Tibial artery (tissue), 4 donors: ENCODE measurements at places on chromosomes 4 and X.
A peak's percentile ranks its signal among the peaks of the same experiment; 100 is the strongest.

DNA sequence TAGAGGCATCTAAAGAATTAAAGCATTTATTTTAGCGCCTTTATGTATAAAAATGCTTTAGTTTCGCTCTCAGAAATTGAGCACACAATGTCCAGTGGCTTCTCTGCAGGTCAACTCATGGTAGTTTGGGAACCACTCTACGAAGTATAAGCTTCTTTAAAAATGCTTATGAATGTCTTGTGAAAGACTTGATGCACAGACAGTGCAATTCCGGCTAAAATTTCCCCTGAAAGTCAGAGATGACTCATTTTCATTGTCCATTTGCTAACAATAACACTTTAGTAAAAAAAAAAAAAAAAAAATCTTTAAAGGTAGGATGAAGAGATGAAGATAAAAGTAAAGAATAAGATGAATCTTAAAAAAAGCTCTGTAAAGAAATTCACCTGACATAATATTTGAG lies 117.2 kb downstream of the PDHA2 start:
- no peak for DNase-seq

DNA sequence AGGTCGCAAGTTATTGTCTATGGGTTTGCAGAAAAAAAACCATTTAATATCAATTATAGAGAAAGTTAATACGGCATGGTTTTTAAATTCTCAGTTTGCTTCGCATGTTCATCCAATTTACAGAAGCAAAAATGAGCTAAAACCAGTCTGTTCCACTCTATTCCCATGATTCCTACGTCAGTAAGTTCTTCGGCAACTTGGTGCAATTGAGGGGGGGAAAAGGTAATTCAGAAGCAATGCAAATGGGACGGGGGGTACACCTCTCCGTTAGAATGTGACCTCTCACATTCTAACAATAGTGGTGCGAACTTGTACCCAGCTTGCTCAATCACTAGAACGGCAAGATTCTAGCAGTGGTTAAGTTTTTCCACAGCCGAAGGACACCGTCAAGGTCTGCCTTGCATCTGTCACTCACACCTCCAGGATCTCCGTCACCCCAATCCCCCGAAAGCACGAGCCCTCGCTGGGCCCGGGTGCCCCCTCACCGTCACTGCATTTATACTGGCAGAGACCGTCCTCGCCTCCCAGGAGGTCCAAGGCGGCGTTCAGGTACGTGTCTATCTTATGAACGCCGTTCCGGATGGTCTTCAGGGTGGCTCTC lies 653 bp downstream of the PLA2G12A start:
- DNase-seq = no peak

DNA sequence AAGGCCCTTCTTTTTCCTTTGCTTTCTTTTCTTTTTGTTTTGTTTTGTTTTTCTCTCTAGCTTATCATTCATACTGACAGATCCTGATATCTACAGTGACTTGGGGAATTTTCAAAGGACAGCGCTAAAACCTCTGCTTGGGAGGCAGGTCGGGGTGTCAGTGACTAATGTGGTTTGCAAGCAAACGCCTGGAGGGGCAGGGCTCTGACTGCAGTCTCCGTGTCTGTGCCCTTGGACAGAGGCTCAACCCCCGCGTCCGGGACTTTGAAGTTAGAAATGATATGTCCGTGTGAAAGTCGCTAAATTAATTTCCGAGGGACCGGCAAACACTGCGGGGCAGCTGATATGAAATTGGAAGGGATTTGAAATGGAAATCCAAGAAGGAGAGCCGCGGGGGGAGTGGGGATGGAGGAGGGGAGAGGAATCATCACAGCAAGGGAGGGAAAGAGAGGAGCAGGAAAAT lies 312.4 kb downstream of the DHRSX start:
- peak; percentile 48 for DNase-seq

DNA sequence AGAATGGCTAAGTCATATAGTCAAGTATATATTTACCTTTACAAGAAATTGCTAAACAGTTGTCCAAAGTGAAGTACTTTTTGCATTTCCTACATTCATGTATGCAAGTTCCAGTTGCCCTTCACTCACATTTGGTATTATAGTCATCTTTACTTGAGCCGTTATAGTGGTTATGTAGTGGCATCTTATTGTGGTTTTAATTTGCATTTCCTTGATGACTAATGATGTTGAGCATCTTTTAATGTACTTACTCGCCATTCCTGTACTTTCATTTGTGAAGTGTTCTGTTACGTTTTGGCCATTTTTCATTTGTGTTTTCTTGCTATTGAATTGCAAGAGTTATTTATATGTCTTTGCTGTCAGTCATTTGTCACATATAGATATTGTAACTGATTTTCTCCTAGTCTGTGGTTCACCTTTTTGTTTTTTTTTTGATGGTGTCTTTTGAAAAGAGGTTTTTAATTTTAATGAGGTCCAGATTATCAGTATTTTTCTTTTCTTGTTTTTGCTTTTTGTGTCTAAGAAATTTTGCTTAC lies 27.6 kb downstream of the ARFIP1 start:
- DNase-seq = no peak

DNA sequence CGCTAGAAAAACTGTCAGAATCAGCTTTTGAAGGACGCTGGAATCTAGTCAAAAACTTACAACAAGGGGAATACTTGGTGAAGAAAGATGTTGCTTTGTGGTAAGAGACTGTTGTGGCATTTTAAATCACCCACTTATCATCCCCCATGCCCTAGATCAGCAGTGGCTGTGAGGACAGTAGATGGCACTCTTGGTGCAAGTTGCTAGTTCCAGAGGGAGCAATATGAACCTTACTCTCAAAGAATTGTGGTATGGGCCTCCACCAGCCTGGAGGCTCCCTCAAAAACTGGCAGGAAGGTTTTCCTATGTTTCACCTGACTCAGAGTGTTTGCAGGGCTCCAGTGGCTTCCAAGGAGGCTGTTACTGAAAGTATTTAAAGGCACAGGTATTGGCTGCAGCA lies 37.7 kb upstream of the SLC16A2 start:
- DNase-seq = no peak

DNA sequence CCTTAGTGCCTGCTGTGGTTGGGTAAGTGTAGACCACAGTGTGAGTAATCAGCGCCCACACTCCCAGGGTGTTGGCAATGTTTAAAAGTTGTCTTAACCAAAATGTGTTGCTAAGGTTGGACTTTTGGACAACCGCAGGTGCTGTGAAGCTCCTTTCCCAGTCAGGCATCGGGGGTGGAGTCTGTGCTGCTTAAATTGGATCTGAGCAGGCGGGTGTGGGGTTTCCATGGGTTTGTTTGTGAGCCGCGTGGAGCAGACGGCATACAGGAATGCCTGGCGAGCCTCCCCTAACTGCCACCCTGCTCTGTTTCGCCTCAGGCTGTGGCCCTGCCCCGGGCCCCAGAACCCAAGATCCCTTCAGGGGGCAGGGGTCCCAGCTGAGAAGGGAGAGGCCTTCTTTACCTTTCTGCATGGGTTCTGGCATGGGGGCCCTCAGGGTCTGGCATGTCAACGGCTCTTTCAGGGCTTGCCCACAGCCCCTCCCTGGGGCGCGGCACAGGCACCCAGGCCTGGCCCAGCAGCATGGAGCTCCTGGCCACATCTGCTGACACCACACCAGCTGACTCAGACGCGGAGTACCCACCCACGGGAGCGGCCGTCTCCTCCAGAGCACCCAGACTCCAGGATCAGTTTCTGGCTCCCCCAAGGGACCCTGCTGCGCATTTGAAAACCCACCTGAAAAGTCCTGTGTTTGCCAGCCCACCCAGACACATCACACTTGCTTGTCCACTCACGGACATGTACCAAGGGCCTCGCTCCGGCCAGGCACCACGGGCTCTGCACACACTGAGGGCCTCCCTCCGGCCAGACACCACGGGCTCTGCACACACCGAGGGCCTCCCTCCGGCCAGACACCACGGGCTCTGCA lies 5.1 kb upstream of the SPON2 start:
- DNase-seq = no peak

GRCh38 chr4:75939890-75940691 lies 722 bp downstream of the NAAA start:
- peak; percentile 86 for DNase-seq

- no peak for DNase-seq
Measured at GRCh38 chrX:11269006-11269405, 24.2 kb upstream of the AMELX start.
